Activated CD4-positive, CD25-positive, alpha-beta regulatory T cell (primary cell): ENCODE measurements at places on chromosomes 12 and 14.

- no peak for DNase-seq
Observed at GRCh38 chr12:112140728-112141127, 15.4 kb downstream of the TRAFD1 start.

DNA sequence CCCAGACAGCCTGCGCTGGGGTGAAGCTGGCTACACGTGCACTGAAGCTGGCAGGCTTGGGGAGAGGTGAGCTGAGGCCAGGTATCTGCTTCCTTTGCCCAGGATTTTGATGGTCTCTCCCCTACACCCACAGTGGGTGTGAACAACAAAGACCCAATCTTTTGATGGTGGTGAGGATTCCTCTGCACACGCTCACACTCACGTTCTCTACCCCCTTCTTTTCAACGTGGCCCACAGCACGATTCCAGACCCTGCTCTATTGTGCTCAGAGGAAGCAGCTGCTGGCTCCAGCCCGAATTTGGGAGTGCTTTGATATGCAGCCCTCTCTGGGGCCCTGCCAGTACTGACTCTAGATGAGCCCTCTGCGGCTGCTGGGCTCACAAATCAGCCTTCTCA, 4.9 kb downstream of the CD9 start:
- DNase-seq: no peak

DNA sequence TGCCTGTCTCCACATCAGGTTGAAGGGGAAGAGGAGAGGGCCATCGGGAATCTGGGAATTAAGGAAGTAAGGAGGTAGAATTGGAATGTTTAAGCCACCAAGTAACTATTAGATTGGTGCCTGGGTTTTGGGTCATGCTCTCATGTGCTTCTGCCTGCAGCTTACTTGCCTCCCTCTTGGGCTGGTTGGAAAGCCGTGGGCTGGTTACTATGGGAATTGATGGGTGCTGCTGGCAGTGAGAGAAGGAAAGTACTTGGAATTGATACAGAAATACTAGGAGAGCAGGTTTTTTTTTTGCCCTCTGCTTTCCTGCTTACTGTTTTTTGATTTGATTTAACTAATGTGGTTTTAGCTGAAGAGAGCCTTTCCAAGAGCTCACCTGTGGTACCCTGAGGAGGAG, 493.5 kb upstream of the RGS6 start:
- no peak for DNase-seq

GRCh38 chr14:96189281-96189711, 15.3 kb upstream of the BDKRB2 start:
- DNase-seq: no peak

DNA sequence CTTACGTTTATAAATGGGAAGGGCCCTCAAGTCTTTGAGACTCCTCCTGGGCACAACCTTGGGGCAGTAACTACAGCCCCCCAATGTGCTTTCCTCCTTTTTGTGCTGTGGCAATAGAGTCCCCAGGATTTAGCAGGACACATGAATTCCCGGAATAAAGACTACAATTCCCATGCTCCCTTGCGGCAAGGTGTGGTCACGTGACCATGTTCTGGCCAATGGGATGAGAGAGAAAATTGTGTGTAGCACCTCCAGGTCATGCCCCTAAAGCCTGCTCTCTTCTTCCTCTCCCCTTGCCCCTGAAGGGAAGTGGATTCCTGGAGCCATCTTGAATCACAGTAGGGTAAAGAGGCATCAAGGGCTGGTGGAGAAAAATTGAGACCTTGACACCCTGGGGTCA, 295.1 kb upstream of the SFSWAP start:
- DNase-seq: no peak

- DNase-seq: no peak
Observed at GRCh38 chr14:105464501-105464900, 10.1 kb upstream of the CRIP2 start.

DNA sequence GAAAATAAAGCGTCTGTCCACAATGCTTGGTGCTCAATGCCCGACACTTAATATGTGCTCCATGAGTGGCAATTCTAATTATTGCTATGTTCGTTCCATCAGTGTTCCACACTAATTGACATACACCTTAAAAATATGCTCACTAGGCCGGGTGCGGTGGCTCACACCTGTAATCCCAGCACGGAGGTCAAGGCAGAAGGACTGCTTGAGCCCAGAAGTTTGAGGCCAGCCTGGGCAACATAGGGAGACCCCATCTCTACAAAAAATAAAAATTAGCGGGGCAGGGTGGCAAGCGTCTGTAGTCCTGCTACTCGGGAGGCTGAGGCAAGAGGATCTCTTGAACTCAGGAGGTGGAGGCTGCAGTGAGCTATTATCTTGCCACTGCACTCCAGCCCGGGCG, 635 bp upstream of the HECTD4 start:
- DNase-seq: no peak

- DNase-seq: no peak
Observed at GRCh38 chr12:94873734-94874517, 129.6 kb downstream of the NDUFA12 start.

DNA sequence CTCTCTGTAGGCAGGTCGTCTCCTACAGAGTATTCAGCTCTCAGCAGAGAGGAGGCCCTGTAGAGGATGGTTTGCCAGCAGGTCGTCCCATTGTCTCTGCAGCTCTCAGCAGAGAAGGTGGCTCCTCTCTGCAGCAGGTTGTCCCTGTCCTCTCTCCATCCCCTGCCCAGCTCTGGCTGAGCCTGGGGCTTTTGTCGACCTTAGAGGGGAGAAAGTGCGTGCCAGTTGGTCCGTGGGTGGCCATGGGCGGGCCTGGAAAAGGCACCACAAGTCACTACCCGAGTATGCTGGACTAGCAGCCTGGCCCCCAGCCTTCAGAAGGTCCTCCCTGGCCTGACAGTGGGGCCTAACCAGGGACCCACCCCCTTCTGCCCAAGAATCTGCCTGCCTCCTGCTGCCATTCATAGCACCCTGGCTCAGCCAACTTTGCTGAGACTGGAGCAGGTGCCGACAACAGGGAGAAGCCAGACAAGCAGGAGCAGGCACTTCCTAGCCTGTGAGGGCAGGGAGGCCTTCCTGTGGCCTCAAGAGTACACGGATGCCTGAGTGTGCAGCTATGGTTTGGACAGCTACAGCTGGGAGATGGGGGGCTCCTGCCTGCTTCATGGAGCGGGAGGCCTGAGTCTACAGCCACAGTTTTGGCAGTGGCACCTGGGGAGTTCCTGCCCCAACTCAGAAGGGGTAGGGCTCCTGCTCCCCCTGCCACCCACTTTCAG, 59.7 kb upstream of the KCNH3 start:
- DNase-seq: no peak

DNA sequence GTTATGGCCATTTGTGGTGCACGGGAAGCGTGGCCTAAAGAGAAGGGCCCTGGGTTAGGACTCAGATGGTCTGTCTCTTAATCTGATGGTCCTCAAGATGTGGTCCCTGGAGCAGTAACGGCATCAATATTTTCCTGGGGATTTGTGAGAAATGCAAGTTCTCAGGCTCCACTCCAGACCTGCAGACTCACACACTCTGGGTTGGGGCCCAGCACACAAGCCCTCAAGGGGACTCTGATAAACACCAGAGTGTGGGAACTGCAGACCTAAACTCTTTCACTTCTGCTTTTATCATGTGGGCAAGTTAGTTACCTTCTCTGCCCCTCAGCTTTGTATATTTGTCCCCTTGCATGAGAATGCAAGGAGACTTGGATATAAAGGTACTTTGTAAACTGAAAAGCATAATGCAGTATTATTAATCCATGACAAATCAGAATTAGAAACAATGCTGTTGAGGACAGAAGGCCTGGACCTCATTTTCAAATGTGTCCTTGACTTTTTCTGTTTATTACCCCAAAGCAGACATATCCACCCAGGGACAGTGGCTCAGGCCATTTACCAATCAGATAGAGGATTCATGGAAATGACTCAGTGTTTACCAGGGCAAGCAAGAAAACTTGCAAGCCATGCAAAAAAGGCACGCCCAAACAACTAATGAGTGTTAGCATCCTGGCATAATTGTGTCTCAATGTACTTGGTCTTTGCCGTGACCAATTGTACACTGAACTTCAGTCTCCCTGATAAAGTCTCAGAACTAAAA, 157.0 kb downstream of the ASCL1 start:
- no peak for DNase-seq

- DNase-seq: no peak
Observed at GRCh38 chr14:98022541-98023520, 1225.6 kb downstream of the VRK1 start.

DNA sequence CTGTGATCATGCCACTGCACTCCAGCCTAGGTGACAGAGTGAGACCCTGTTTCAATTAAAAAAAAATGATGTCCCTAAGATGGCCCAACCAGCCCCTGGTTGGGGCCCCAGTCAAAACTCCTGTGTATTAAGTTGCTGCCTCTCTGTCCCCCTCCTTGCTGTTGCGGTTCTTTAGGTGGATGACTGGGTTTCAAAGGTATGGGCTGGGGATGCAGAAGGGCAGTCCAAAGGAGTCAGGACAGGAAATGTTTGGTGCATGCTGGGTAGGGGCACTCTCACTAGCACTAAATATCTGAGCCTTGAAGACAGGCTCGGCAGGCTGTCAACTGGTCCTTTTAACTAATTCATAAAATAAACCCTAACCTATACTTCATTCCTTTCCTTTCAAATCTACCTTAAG, 12.0 kb upstream of the PIP4K2C start:
- no peak for DNase-seq

- DNase-seq: no peak
Observed at GRCh38 chr14:34012978-34013720, 62.3 kb upstream of the EGLN3 start.

DNA sequence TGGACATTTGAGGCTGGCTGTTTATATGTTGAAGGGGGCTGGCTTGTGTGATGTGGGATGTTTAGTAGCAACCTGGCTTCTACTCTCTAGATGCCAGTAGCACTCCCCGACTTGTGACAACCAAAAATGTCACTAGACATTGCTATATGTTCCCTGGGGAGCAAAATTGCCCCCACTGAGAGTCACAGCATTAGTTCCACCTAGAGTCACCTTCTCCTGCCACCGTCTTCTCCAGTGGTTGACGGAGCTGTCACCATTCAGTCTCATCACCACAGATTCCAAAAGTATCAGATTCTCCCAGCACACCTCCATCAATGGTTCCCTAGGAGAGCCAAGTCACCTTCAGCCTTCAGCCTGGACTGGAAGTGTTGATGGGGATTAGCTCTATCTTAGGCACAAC, 7.8 kb upstream of the KRT76 start:
- DNase-seq: no peak

DNA sequence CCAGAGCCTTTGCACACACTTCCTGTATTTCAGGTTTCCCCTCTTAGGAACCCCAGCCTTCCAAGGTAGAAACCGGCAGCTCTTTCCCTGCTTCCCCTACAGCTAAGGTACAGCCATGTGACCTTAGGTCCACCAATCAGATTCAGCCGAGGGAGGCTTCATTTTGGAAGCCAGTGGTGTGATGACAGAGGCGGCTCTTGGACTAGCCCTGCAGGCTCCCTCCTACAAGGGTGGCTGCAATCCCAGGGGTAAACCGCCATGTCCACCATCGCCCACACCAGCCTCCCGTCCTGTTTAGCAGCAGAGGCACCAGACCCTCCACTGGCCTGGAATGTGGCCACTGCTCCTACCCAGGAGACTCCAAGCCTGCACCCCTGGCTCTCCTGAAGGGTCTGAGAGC, 65.6 kb downstream of the SERPINA3 start:
- no peak for DNase-seq

- DNase-seq: no peak
Observed at GRCh38 chr12:123794027-123794426, 31.9 kb downstream of the DNAH10 start.

GRCh38 chr12:65524666-65525065, 246.2 kb downstream of the MSRB3 start:
- no peak for DNase-seq

DNA sequence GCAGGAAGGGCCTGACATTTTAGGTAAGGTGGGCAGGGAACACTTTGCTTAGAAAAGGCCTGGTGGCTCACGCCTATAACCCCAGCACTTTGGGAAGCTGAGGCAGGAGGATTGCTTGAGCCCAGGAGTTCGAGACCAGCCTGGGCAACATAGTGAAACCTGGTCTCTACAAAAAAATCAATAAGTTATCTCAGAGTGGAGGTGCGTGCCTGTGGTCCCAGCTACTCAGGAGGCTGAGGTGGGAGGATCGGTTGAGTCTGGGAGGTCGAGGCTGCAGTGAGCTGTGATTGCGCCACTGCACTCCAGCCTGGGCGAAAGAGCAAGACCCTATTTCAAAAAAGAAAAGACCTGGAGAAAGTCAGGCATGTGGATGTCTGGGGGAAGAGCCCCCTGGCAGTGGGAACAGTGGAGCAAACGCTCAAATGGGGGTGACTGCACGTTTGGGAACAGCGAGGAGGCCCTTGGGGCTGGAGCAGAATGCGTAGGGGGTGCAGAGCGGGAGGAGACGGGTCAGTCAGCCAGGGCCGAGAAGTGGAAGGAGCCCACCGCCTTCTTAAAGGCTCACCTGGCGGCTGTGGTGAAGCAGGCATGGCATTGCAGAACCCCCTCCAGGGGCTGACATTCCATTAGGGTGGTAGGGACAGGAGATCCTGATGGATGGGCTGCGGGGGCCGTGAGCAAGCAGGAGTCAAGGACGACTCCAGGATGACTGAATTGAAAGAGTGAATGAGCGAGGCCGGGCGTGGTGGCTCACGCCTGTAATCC, 6.2 kb upstream of the KIF26A start:
- no peak for DNase-seq

GRCh38 chr14:81594012-81594411, 60.4 kb upstream of the SEL1L start:
- no peak for DNase-seq

DNA sequence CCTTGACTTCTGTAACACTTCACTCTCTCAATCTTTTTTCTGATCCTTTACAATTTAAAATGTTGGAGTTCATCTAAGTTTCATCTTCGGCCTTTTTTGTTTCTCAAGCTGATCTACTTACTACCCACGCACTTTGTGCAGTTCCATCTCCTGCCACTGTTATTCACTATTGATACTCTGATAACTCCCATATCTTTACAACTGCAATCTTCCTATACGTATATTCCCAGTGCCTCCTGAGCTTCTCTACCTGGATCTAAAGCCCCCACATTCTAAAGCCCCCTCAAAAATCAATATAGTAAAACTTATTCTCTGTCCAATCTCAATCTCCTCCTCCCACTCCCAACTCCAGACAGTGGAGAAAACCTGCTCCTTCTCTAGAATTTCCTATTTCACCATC, 5.9 kb downstream of the ATG2B start:
- DNase-seq: no peak

- no peak for DNase-seq
Observed at GRCh38 chr14:102452302-102452701, 57.3 kb downstream of the ANKRD9 start.

- no peak for DNase-seq
Observed at GRCh38 chr12:121581686-121582429, 1.0 kb upstream of the KDM2B start.

- no peak for DNase-seq
Observed at GRCh38 chr12:29983851-29984250, 200.1 kb upstream of the TMTC1 start.

GRCh38 chr14:37051153-37051552, 121.3 kb downstream of the SLC25A21 start:
- DNase-seq: no peak

DNA sequence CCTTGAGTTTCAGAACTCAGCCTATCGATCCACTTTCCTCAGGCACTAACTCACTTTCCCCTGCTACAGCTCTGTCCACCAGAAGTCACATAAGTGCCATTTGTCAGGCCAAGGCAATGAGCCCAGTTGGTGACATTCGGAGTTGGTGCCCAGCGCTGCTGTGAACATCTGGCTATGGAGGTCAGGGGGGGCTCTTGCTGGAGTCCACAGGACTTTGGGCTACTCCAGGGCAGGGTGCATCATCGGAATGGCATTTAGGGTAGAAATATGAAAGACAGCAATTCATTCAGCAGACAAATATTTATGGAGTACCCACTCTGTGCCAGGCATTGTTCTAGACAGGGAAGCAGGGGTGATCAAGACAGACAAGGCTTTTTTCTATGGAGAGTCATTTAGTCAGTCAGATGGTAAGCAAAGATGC, 1.5 kb upstream of the PPP1CC start:
- DNase-seq: no peak
